GDM1 (cell line): ENCODE measurements at places on chromosomes 1 and 21.

DNA sequence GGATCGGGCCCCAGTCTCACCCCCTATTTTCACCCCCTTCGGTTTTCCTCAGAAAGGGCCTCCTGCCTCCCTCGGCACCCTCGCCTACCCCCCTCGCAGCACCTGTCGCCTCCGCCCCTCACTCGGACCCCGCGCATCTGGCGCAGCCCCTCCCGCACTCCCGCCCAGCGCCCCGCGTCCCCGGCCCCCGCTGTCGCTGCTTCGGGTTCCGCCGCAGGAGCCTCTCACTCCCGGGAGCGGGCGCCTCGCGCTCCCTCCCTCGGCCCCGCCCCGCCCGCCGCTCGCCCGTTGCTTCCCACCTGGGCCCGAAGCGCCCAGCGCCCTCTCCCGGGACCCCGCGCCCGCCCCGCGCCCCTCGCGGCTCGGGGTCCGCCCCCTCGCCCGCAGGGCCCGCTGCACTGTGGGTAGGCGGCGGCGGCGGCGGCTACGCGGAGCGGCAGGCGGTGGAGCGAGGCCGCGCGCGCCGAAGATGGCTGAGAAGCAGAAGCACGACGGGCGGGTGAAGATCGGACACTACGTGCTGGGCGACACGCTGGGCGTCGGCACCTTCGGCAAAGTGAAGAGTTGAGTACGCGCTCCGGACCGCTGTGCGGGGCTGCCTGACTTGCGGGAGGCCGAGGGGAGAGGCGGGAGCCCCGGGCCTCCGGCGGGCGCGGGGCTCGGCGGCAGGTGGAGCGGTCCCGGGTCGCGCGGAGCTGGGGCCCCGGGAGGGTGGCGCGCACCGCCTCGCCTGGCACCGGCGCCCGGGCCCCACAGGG is at the start of gene PRKAA2:
TSS of gene PRKAA2 (plus strand) at position 396 of the 758 bp plus-strand sequence. CDS start at position 470, 74 bp downstream.
- DNase-seq, result no peak

- no peak for DNase-seq
Measured at GRCh38 chr21:31564439-31564838, 95.1 kb upstream of the SOD1 start.

GRCh38 chr1:27098431-27099134 is 56.3 kb downstream of the SLC9A1 start:
- DNase-seq, result no peak

DNA sequence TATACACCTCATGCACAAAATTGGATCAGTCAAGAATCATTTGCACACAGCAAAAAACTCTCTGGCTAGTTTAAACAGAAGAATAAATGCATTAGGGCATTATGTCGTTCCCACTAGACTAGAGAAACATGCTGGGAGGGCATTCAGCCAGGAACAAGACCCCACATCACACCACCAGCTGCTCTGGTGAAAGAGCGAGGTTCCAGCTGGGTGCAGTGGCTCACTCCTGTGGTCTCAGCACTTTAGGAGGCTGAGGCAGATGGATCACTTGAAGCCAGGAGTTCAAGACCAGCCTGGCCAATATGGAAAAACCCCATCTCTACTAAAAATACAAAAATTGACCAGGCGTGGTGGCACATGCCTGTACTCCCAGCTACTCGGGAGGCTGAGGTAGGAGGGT is 52.1 kb upstream of the BACE2 start:
- DNase-seq, result no peak

GRCh38 chr1:184881941-184882913 is 92.1 kb downstream of the NIBAN1 start:
- no peak for DNase-seq

GRCh38 chr21:17903929-17904639 is 84.9 kb upstream of the C21orf91 start:
- no peak for DNase-seq

DNA sequence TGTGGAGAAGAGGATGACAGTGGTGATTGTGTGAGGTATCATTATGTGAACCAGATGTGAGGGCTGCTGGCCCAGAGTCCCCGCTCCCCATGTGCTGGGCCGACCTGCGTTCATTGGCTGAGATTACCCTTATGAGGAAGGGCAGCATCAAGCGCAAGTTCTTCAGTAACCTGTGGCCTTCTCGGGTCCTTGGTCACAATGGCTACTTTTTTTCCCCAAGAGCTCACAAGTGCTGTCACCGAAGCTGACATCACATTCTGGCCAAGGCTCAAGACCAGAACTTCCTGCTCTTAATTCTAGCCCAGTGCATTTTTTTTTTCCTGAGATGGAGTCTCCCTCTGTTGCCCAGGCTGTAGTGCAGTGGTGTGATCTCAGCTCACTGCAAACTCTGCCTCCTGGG is 262.9 kb downstream of the RHOU start:
- no peak for DNase-seq

DNA sequence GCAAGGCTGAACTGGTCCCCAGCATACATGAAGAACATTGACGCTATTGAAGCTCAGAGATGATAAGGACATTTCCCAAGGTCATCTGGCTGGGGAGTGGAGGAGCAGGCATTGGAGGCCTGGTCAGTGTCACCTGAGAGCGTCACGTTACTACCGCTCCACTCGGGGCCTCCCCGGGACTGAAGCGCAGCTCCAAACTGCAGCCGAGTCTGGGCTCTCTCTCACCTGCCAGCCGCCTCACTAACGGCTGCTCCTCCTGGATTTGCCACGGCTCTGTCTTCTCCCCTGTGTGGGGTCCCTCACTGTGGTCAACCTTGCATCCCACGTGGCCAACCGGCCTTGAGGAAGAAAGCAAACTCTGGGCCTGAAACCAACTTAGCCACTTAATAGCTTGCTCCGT is 111.3 kb downstream of the ADSS2 start:
- no peak for DNase-seq

- DNase-seq, result no peak
Measured at GRCh38 chr1:199356561-199356960, 670.9 kb upstream of the NR5A2 start.

- no peak for DNase-seq
Measured at GRCh38 chr1:209106237-209106741, 477.2 kb upstream of the CAMK1G start.

- DNase-seq, result no peak
Measured at GRCh38 chr1:87325982-87326738, 2.5 kb upstream of the LMO4 start.

DNA sequence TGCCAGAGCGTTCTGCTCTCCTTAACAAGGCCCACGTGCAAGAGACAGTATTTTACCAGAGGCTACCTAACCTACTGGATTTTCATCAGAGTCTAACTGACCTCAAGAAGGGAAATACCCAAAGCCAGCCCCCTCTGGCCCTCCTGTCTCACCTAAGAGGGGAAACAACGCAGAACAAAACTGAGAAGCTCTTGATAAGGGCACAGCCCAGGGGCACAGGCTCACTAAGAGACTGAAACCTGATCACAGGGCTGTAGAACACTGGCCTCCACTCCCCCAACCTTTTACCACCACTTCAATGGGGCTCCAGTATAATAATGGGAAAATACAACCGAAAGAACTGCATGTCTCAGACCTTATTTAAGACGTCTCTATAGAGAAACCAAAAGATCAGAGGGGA is 449.5 kb upstream of the CAMK1G start:
- DNase-seq, result no peak

GRCh38 chr1:64537942-64538341 is 68.0 kb downstream of the CACHD1 start:
- DNase-seq, result no peak

DNA sequence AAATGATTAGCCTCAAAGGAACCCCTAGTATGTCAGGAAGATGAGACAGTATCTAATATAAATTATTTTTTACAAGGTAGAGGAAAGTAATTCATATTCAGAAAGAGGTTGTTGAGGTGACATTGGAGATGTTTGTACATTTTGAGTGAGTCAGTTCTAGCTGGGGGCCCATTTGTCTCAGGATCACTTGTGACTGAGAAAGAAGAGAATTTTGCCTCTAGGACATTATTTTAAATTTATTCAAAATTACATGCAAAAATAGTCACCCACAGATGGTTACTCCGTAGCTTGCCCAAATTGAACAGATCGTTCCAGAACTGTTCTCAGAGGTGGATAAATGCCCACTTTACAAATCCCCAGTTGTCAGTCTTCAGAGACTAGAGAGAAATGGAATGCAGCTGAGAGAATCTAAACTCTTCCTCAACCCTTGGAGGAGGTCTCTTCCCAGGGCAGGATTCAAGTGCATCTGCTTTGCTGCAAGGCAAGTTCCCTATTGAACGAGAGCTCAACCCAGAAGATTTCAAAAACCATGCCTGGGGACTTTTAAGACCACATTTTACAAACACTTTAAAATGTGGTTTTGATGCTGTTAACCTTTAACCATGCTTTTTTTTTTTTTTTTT is 987.8 kb upstream of the ADAMTS5 start:
- no peak for DNase-seq
